ENCODE measurements at places on chromosomes 2 and 18. TPM values are rescaled to one million over a fixed set of nuclear protein-coding genes. Genes with fewer than 3 reads are reported as not detected.

ITGB6 gene
- total RNA-seq = 0.99 TPM

SLC38A11 gene
- 0.33 TPM for total RNA-seq

LYG2 gene
- not detected for total RNA-seq

ANKRD30B gene
- total RNA-seq = not detected

UGT1A8 gene
- total RNA-seq = not detected

ZNF521 gene
- total RNA-seq = 10.3 TPM

MROH2A gene
- not detected for total RNA-seq

PAIP2B gene
- total RNA-seq = 76.6 TPM

GCC2 gene
- total RNA-seq = 24.9 TPM

SH3YL1 gene
- total RNA-seq = 9.8 TPM

SPATA3 gene
- total RNA-seq = not detected

CPS1 gene
- total RNA-seq = 4.9 TPM

CXCR4 gene
- total RNA-seq = 3.2 TPM

EFHD1 gene
- total RNA-seq = 29.7 TPM

DOK1 gene
- 4.1 TPM for total RNA-seq

SALL3 gene
- total RNA-seq = 0.36 TPM

EN1 gene
- total RNA-seq = not detected

INPP1 gene
- 15.0 TPM for total RNA-seq

DNA sequence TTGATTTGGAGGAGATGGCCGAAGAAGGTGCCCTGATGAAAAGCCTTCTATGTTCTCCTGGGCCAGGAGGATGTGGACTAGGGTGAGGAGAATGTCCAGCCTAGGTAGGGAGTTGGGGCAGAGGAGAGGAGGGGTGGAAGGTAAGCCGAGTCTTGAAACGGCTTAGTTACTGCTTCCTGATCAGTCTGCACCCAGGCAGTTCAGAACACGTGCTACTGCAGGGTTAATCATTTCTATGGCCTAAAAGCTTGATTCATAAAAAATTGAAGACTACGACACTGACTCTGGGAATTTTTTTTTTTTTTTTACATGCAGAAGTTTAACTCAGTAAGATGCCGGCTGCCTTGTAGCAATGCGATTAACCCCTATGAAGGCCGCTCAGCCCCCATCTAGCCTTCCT is 125.3 kb downstream of the TMEM163 start:
- DNase-seq = no peak

GRCh38 chr18:58045242-58046092 is 1.4 kb downstream of the NEDD4L start:
- DNase-seq = no peak

GRCh38 chr18:54720620-54721019 is 107.7 kb upstream of the RAB27B start:
- no peak for DNase-seq

GRCh38 chr2:111678161-111678560 is 205.8 kb downstream of the ANAPC1 start:
- DNase-seq = no peak

DNA sequence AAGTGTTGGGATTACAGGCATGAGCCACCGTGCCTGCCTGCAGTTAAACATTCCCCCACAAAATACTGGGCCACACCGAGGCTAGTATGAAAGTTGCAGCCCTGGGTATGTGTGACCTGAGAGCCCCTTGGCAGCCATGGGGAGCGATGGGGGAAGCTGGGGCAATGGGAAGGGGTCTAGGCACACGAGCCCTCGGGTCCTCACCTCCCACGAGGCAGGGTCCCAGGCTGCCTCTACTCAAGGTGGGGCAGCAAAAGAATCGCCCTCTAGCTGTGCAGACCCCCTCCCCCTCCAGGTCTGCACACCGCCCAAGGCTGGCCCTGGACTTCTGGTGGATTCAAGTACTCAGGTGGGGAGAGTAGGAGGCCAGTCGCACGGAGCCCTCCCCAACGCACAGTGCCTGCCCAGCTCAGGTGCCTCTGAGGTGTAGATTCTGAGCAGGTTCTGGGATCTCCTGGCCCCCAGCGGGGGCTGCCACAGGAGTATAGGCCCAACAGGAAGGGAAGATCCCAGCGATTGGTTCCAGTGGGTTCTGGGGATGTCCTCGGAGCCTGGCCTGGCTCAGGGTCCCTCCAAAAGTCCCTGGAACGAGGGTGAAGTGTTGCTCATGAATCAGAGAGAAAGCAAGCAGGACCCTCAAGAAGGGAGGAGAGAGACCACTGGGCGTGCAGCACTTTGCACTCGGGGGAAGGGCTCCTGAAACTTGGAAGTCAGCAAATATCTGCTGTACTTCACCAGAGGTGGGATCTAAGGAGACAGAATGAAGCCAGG is 2.6 kb downstream of the GPR35 start:
- DNase-seq = peak; percentile 0

- no peak for DNase-seq
Observed at GRCh38 chr2:145927131-145927950, 1407.4 kb upstream of the ZEB2 start.

DNA sequence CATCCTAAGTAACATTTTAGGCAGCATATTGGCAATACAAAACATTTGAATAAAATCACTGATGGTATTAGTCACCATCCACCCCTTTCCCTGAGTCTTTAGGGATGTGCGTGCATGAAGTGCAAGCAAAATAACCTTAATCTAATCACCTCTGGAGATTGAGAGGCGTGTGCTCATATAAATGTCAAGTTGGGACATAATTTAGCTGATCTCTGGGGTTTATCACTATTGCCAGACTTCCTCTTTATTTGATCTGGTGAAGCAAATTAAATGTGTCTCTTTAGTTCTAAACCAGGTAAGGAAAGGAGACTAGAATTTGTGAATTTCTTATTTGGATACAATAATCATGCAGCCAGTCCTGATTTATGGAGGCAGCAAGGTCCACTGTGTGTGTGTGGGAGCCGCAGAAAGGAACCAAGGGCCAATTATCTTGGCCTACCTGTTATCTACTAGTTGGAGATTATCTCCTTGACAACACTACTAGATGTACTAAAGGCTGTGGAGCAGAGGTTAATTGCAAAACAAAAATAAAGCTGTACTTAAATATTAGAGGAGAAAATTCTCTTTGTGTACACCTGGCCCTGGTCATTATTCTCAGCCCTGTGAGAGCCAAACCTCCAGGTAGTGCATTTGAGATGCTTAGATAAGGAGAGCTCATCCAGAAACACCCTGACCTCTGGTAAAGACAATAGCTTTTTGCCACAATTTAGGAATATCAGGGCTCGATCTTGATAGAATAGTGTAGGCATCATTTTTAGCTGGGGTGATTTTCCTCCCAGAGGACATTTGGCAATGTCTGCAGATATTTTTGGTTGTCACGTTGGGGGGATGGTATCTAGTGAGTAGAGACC is 78.2 kb downstream of the HRH4 start:
- no peak for DNase-seq

DNA sequence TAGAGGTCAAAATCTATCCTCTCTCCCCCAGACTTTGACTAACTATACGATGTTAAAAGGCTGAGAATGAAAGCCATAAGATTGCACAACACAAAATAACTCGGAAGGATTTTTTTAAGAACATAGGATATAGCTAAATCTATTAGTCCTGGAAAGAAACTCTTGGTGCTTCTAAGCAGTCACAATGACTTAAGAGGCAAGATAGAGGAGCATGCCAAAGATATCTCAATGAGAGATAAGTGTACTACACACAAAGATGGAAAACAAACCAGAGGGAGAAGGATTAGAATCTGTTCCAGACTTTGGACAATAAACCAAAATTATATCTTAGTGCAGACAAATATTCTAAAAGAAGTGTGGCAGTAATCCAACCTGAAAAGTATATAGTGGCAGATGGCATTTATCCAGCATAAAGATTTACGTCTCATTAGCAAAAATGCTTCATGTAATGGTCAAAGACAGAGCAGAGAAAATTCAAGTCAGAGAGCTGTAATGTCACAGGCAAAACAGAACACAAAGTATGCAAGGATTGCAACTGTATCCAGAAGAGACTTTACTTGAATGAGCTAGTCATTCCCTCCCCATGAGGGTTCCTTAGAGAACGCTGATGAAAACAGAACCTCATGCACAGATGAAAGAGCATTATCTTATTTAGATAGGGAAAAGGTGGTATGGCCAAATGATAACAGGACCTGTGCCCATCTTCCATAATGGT is 28.8 kb upstream of the EVA1A start:
- no peak for DNase-seq

DNA sequence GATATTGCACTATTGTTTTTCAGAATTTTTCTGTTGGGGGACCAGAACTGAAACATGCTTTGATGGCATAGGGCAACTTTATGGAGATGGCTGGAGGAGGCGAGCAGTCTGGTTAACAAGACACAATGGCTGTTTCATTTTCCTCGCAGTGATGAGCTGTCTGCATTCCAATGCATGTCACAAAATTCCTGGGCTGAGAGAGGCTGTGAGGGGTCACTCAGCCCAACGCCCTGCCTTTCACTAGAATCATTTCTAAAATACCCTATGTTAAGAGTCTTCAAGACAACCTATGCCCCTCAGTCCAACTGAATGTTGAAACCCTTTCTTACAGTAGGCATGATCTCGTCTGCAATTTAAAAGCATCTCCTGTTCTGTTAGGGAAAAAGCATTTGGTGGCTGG is 1090.0 kb downstream of the BCL11A start:
- no peak for DNase-seq

DNA sequence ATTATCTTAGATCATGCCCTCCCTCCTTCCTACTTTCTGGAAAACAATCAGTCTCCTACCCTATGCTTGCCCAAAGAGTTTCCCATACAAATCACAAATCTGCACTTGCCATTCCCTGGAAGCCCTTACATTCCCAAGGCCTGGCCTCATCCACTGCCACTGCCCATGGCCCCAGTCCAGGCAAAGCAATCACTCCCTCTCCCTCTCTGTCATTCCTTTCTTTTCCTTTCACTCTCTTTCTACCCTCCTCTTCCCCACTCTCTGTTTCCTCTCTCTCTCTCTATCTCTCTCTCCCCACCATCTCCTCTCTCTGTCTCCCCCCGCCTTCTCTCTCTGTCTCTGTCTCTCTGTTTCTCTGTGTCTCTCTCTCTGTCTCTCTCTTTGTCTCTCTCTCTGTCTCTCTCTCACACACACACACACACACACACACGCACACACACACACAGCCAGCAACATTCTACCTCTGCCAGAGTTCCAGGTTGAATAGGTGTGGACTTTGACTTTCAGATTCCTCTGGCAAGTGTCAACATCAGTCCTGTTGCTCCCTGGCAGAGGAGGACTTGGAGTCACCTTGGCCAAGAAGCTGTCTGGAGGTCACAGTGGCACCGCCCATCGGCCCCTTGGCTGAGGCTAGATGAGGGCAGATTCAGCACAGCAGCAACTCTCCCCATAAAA is 43.7 kb upstream of the NAT8 start:
- no peak for DNase-seq

- no peak for DNase-seq
Observed at GRCh38 chr2:44671916-44672315, 269.6 kb upstream of the SIX3 start.

GRCh38 chr2:233926806-233927205 is 9.6 kb downstream of the TRPM8 start:
- no peak for DNase-seq

- DNase-seq = no peak
Observed at GRCh38 chr2:165889798-165890197, 63.8 kb downstream of the TTC21B start.

- no peak for DNase-seq
Observed at GRCh38 chr2:196968516-196968915, 42.0 kb upstream of the PGAP1 start.

DNA sequence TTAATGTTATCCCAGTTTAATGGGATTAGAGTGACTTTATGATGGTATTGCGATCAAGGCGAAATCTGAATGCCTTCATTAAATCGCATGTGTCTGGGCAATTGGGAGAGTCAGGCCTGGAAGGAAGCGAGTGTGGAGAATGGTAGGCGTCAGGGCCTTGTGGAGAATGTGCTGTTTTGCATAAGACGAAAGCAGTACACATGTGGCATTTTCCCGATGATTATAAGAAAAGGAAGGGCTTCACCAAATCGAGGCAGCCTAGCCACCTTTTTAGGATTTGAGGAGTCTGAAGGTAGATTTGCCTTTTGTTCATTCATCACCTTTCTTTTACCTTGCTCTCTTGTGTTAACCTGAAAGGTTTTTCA is 1.0 kb downstream of the ZNF532 start:
- DNase-seq = no peak

DNA sequence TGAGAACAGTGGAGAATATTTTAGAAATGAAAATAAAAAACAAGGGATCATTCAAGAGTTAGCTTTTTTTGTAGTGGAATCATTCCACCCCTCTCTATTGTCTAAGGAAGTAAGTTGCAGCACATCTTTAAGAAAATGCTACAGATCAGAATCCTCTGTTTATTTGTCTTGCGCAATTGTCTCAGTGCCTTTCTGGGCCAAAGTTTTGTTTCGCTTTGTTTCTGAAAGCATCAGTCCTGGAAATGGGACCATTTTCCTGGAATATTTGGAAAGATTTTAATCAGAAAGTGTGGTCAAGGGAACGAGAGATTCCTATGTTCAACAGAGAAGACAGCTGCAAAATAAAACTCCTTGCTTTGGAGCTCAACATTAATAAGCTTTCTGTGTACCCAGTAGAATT is 74.0 kb downstream of the NRXN1 start:
- no peak for DNase-seq

DNA sequence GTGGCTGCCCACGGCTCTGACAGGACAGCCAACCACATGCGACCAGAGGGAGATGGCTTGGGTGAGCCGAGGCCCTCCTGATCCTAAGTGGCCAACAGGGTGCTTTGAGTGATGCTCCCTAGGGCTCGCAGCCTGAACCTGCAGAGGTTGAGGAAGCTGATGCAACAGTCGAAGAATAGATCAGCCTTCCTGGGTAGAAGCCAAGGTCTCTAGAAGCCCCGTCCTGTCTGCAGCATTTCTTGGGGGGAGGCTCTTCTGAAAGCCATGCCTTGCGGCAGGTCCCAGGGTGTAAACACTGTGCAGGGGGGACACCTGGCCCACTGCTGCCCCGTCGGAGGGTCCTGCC is 136.4 kb downstream of the HDAC4 start:
- no peak for DNase-seq

- no peak for DNase-seq
Observed at GRCh38 chr2:233853353-233853752, 982 bp downstream of the HJURP start.

DNA sequence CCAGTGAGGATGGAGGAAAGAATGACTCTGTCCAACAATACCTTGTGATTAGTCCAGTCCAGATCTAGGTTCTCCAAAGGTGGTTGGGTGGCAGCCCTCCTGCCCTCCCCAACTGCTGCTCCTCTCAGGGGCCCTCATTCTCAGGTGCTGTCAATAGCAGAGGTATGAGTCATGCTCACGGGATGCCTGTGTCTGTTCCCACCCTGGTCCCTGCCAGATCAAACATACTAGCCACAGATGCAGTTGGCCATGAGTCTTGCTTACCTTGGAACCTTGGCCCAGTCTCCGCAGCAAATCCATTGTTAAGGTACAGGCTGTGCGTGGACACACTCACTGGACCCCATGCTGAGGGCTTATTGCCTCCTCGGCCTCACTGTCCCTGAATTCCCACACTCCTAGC is 24.9 kb upstream of the RPIA start:
- no peak for DNase-seq

- DNase-seq = no peak
Observed at GRCh38 chr2:7060631-7061449, 143.6 kb downstream of the RNF144A start.
